GM12864 (cell line): ENCODE measurements at places on chromosomes 12 and 14.

GRCh38 chr12:120230326-120230973, 29.5 kb upstream of the RPLP0 start:
- no peak for DNase-seq

- DNase-seq = no peak
Observed at GRCh38 chr14:31677052-31677451, 115.8 kb downstream of the NUBPL start.

- no peak for DNase-seq
Observed at GRCh38 chr14:30698463-30698862, 76.3 kb downstream of the SCFD1 start.

DNA sequence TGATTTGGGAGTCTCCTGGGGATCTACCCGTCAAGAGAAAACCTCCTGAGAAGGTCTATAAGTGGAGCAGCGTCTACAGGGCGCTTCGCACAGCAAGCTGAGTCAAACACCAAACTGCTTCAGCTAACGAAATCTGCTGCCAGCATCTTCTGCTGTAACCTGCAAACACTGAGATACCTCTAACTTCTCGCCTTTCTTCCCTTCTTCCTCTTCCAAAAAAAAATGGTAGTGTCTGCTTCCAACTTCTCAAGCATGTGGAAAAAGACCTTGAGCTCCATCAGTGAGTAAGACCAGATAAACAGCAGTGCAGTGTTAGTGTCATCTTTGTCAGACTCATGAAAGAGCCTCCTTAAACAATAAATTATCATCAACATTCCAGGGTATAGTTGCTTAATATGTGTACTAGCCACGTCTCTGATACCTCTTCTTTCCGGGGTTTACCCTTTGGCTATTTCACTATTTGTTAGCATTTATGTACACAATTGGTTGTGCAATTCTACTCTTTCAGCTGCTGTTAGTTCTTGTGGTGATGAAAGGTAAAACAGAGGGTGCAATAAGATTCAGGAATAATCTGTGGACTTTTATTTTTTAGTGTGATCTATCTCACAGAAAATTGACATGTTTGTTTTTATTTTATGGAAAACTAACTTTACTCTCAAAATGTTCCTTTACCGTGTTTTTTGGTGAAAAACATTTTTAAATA, 81.6 kb downstream of the LLPH start:
- DNase-seq = no peak

DNA sequence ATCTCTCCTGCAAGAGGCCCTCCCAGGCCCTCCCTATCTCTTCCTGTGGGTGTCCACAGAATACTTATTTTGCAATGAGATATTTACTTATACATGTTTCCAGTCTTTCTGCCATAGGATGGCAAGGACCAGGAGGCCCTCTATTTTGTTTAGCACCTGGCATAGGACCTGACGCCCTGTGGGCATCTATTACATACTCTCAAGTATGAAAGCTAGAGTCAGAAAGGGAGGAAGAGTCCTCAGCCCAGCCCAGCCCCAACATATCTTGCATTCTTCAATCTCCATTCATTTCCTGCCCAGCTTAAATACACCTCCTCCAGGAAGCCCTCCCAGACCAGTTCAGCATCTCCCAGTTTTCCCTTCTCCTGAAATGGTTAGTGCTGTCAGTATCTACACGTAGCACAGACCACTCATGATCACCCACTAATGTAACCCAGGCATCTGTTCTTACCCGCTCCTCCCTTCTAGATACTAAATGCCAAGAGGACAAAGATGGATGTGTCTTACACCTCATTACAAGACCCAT, 7.4 kb downstream of the FOXN4 start:
- DNase-seq = no peak

DNA sequence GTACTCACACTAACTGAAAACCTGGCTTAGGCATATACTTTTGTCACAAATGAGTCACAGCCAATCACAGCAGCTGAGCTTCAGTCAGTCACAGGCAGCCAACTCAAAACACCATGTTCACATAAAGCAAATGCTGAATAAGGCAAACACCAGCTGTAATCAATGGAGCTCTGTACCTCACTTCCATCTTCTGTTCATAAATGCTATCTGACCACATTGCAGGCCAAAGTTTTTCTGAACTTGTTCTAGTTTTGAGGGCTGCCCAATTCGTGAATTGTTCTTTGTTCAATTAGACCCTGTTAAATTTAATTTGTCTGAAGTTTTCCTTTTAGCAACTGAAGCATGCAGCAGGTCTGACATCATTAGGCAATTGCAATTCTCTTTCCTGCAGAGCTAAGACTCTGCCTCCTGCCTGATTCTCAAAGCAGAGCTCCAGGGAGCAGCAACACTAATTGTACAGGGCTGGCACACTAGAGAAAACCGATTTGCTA, 129.9 kb downstream of the WIF1 start:
- no peak for DNase-seq
